Stimulated activated CD8-positive, alpha-beta memory T cell treated with anti-CD3 and anti-CD28 coated beads, Interleukin-7, amount 100 ng/mL, for 1 hour (primary cell): ENCODE measurements at places on chromosomes 3 and 15.

DNA sequence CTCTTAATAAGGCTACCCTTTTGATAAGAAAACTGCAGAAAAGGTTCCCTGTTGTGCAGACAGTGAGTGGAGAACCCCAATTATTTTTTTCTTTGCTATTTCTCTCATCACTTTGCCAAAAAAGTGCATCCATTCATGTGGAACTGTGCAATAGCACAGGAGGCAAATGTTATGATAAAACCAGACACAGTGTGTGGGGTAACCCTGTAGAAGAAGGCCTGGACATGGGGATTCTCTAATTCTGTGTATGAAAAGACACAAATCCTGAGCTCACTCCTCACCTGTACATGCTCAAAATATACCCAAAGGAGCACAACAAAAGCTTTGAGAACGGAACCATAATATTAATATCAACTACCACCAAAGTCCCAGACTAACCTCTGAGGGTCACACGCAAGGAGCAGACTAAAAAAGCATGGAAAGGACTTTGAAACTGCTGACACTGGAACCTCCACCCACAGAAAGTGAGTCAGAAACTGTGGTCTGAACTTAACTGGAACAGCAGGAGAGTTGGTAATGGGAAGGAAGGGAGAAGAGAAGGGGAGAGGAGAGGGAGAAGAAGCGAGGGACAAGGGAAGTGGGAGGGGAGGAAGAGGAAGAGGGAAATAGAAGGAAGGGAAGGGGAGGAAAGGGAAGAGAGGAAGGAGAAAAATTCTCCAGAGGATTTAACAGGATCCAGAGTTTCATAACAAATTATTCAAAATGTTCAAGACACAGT is 299.9 kb downstream of the TBC1D5 start:
- no peak for DNase-seq

DNA sequence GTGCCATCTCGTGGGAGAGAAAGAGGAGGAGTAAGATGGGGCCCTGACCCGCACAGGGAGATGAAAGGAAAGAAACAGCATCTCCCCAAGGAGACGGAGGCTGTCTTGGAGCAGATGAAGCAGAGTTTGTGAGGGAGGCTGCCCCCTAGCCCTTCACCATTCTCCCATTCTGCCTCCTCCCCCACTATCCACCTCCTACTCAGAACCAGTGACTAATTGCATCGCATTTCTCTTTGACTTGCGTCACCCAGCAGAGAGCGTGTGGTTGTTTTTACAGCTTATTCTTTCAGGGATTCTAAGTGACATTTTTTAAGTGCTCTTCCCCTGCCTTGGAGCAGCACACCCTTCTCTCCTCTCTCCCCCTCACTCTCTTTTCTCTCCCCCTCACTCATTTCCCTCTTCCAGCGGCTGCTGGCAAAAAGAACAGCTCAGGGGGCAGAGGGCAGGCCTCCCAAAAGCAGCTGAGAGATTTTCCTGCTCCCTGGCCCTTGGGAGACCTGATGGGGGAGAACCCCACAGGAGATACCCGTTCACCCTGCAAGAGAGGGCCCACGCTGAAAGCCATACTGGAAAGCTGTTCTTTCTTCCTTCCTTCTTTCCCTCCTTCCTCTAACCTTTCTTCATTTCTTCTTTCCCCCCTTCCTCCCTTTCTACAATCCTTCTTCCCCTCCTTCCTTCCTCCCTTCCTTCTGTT is 91.8 kb downstream of the MRPL46 start:
- DNase-seq = no peak

- DNase-seq = no peak
Measured at GRCh38 chr15:36126194-36126593, 453.2 kb upstream of the CDIN1 start.

GRCh38 chr3:54042259-54042823 is 80.0 kb upstream of the CACNA2D3 start:
- no peak for DNase-seq

DNA sequence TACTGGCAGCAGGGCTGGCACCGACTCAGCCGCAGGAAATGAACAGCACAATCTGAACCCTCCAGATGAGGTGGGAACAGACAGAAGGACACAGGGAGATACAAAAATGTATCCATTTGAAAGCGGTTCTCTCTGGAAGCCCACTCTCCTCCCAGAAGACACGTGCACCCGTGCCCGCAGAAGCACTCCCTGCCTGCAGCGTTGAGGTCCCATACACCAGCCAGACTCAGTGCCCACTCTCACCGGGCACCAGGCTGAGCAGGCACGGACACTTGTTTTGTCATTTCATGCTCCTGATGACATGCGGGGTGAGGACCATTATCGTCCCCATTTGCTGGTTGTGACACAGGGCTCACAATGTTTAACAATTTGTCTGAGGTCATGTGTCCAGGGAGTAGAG is 297.4 kb upstream of the TLE3 start:
- no peak for DNase-seq

DNA sequence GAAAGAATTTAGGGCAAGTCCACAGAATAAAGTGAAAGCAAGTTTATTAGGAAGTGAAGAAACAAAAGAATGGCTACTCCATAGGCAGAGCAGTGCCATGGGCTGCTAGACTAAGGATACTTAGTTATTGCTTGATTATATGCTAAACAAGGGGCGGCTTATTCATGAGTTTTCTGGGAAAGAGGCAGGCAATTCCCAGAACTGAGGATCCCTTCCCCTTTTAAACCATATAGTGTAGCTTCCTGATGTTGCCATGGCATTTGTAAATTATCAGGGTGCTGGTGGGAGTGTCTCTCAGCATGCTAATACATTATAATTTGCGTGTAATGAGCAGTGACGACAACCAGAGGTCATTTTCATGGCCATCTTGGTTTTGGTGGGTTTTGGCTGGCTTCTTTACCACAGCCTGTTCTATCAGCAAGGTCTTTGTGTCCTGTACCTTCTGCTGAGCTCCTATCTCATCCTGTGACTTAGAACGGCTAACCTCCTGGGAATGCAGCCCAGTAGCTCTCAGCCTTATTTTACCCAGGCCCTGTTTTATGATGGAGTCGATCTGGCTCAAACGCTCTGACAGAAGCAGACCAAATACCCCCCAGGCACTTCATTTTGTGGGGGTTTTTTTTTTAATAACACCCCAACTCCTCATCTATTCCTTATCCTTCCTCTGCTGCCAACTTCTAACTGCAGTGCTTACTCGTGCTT is 103.0 kb upstream of the RARB start:
- no peak for DNase-seq

- DNase-seq = no peak
Measured at GRCh38 chr3:42057561-42058211, 33.5 kb upstream of the TRAK1 start.

DNA sequence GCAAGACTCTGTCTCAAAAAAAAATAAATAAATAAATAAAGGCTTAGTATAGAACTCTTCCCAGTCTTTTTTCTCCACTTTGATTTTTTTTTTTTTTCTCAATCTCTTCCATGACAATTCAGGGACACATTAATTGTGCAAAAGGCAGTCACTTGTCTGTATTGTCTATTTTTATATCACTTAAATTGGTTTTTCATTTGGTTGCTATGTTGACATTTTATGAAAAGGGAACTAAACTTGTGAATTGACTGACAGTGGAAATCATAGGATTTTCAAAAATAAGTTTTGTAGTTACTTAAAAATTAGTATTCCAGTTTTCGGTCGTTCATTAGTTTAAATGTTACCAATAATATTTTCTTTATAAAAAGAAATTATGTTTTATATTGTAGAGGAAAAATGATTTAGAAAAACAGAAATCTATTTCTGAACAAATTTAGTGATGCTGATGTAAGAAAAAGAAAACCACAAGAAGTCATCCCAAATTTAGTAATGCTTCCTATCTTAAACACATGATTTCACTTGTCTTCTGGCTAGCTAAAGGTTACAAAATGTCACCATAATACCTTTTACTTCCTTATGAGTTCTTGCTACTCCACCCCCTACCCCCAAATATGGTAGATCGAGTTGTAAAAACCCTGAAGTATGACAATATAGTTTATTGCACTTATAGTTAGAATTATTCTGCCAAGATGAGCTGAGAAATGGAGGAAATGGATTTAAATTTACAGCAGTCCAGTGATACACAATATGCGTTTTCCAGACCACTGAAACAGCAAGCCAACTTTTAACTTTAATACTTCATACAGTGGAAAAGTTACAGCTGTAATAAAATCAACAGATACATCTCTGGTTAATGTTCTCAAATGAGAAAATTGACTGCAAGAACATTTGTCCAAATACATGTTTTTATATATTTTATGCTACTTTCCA is 37.0 kb downstream of the PPARG start:
- no peak for DNase-seq

DNA sequence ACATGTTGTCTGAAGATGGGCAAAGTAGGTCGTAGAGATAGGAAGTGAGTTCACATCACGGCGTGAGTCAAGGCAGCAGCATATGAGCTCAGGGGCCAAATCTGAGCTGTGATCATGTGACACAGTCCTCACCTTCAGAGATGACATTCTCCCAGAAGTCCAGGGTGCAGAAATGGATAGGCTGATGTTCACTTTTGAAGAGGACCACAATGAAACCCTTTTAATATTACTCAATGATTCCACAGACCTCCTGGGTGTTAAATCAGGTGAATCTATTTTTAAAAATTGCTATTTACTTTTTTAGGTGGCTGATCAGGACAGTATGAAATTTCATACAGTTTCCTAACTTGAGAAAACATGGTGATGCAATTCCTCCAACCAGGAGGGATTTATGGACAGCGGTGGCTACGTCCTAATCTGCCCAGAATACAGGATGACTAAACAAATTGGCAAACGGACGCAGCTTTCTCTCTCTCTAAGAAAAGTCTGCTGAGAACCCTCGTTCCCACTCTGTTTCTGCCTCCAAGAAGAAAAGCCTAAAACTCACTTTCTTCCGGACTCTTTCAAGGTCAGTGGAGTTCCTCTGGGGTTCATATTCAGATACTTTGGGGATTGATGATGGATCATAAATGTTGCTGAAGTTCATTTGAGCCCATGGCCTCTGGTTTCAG is 34.4 kb downstream of the B3GNT5 start:
- no peak for DNase-seq

- no peak for DNase-seq
Measured at GRCh38 chr15:58311556-58311955, 120.2 kb upstream of the LIPC start.

DNA sequence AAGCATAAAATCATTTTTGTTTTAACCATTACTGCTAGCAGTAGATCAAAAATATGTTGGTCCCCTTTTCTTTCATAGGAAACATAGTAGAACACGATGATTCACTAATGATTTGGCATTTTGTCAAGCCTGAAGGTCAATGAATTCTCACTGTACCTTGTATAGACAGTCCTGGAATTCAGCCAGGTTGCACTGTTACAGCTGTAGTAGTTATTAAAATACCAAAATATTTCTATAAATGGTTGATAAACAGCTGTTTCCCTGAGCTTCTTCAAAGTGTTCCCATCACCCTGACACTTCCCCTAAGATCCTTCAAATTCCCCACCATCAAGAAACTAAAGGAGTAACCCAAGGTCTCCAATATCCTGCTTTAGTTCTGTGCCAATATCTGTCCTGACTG is 200.9 kb downstream of the ATP8B4 start:
- no peak for DNase-seq

DNA sequence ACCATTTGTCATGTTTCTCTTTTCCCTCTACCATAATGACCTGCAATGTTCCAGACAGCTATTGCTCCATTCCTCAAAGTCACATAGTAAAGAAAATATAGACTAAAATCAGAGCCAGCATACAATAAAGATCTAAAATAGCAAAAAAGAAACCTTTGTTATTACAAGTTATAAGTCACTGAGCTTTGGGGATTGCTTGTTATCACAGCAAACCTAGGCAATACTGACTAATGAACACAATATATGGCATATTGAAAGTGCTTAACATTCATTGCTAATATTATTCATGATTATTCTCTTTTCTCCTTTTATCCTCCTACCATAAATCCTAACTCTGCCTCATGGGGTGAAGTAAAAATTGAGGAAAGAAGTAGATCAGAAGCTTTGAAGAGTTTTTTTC is 27.4 kb upstream of the TIPARP start:
- DNase-seq = no peak

GRCh38 chr3:186333256-186333655 is 28.8 kb downstream of the DGKG start:
- no peak for DNase-seq
